Frontal cortex (tissue), 4 donors: ENCODE measurements at places on chromosomes 3 and 15. TPM values are rescaled to one million over a fixed set of nuclear protein-coding genes. Genes with fewer than 3 reads are reported as not detected.

ACKR4 gene
- not detected for total RNA-seq

TM4SF1 gene
- 15.1 TPM for total RNA-seq

ABHD6 gene
- 22.4 TPM for total RNA-seq

RTP3 gene
- total RNA-seq, result not detected

SIDT1 gene
- total RNA-seq, result 8.2 TPM

RAB27A gene
- 8.2 TPM for total RNA-seq

SLCO2A1 gene
- under 0.01 TPM for total RNA-seq

SCG3 gene
- total RNA-seq, result 37.9 TPM

LRRC31 gene
- under 0.01 TPM for total RNA-seq

P2RY12 gene
- total RNA-seq, result 17.5 TPM

GCSAM gene
- total RNA-seq, result not detected

PSTPIP1 gene
- 0.41 TPM for total RNA-seq

PLXNA1 gene
- total RNA-seq, result 46.9 TPM

CCRL2 gene
- total RNA-seq, result 0.41 TPM

CHRM5 gene
- 0.41 TPM for total RNA-seq

ADAMTS17 gene
- 9.4 TPM for total RNA-seq

STAG1 gene
- 92.5 TPM for total RNA-seq

GOLGA6B gene
- total RNA-seq, result not detected

GOLGA6L9 gene
- total RNA-seq, result 4.1 TPM

SLC22A14 gene
- total RNA-seq, result under 0.01 TPM

PIERCE2 gene
- total RNA-seq, result 3.7 TPM

COL6A6 gene
- total RNA-seq, result 0.41 TPM

ZNF502 gene
- total RNA-seq, result 14.3 TPM

SLC49A4 gene
- 20.0 TPM for total RNA-seq

ASTE1 gene
- total RNA-seq, result 15.1 TPM

PLCB2 gene
- total RNA-seq, result 4.1 TPM

SPTBN5 gene
- 0.41 TPM for total RNA-seq

HRG gene
- not detected for total RNA-seq

BUB1B gene
- 11.4 TPM for total RNA-seq

TGM4 gene
- total RNA-seq, result not detected

LRRC34 gene
- total RNA-seq, result 5.3 TPM

PPP2R3A gene
- total RNA-seq, result 36.3 TPM

PEX5L gene
- 40.8 TPM for total RNA-seq

MYZAP gene
- 1.6 TPM for total RNA-seq

HCN4 gene
- 3.3 TPM for total RNA-seq

ISLR2 gene
- 113 TPM for total RNA-seq

GRM7 gene
- 101 TPM for total RNA-seq

ABHD17C gene
- total RNA-seq, result 12.6 TPM

ESYT3 gene
- total RNA-seq, result 0.41 TPM

MB21D2 gene
- 106 TPM for total RNA-seq

IQCH gene
- total RNA-seq, result 2.9 TPM

ZBTB47 gene
- total RNA-seq, result 19.6 TPM

LSG1 gene
- total RNA-seq, result 35.9 TPM
